ENCODE measurements at places on chromosomes 1 and 21.

DNA sequence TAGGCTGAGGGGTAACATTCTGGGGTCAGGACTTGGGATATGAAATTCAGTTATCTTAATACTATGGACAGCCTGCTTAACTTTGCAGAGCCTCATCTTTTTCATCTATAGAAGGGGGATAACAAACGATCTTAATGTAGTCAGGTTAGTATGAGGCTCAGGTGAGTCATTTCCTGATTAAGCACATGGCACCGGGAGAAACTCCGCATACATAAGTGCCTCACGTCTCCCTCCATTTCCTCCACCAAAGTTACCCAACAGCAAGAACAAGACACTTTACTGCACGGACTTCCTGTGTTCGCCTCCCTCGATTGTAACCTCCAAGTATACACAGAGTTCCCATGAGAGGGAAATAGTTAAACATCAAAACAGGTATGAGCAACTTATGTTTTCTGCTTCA, 112.7 kb upstream of the COA6 start:
- DNase-seq, result no peak

DNA sequence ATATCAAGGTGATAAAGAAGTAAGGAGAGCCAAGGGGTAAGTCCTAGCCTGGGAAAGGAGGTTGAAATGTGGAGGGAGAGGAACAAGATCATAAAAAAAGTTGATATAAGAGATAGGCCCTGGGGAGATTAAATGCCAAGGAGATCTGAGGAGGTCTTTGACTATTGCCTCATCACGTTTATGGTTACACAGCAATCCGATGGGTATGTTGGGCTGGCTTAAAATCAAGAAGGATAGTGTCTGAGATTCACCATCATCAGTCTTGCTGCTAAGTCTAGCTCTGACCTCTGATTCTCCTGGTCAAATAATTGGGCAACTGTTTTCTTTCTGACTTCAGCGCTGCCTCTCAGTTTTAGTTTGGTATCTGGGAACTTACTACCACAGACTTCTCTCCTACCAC, 416.3 kb downstream of the GPATCH2 start:
- no peak for DNase-seq

DNA sequence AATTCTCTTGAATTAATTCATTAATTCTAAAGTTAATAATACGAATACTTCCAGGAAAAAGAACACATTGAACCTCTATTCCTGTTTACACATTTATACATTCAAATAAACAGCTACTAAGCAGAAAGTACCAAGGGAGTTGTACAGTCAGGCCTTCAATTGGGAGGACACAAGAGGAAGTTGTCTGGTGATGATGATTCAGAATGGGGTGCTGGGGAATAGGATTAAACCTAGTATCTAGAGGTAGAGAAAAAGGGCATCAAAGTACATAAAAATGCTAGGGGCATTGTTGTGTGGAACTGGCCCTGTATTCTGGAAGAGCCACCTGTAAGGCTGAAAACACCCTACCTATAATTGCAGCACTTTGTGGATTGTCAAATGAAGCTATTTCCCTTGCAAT, 71.7 kb upstream of the MROH9 start:
- no peak for DNase-seq

- no peak for DNase-seq
Observed at GRCh38 chr1:38344716-38345115, 298.1 kb upstream of the POU3F1 start.

- no peak for DNase-seq
Observed at GRCh38 chr1:62926681-62927252, 142.8 kb downstream of the ATG4C start.

GRCh38 chr1:86641318-86641717, 63.1 kb upstream of the SH3GLB1 start:
- DNase-seq, result no peak

GRCh38 chr1:118504221-118504644, 319.2 kb upstream of the SPAG17 start:
- no peak for DNase-seq

DNA sequence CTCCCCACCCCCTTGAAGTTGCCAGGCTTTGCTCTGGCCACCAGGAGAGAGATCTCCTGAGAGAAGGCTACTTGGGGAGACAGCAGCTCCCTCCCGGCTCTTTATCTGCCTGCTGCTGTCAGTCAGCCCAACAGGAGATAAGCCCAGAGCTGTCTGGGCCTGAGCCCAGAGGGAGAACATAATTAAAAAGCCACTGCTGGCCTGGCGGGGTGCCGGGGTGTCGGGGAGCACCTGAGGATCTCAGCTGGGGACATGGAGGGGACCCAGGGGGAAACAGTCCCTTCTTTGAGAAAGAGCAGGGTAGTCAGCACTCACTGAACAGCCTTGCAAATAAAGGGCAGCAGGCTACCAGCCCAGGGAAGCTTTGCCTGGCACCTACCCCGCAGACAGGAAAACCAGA, 17.9 kb downstream of the VWA5B1 start:
- no peak for DNase-seq

DNA sequence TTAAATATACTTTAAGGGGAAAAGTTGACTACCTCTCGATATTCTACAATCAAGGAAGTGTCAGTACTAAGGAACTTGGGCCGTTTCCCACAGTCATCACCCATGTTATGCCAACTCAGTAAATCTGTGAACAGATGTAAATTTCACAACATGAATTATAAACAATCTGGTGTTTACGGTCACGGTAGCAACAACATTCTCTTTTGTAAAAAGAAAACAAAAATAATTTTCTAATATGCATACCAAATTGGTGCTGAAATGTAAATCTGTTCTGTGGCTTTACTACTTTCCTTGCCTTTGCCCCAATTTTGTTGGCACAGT, 1.2 kb downstream of the SH3GLB1 start:
- DNase-seq, result no peak

- no peak for DNase-seq
Observed at GRCh38 chr1:172265905-172266304, 154.6 kb upstream of the C1orf105 start.

- DNase-seq, result no peak
Observed at GRCh38 chr1:227893949-227894721, 53.6 kb downstream of the WNT9A start.

DNA sequence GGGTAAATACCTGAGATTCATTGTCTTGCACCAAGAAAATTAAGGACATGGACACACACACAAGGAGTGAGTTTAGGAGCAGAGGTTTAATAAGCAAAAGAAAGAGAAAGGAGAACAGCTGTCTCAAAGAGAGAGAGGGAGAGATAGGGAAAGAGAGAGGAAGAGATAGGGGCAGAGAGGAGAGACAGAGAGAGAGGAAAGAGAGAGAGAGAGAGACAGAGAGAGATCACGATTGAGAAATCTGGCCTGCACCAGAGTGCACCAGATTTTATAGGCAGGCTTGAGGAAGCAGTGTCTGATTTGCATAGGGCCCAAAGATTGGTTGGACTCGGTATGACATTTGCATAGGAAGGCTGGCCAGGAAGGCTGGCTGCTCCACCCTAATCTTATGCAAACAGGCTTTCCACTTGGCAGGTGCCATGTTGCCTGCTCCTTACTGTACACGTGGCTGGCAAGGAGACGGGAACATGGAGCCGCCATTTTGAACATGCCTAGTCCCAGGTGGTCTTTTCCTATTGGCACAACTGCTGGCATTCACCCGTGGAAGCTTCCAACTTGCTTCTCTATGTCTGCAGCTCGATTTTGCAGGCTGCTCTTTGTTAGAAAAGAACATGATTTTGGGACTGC, 419.9 kb downstream of the ZP4 start:
- peak; percentile 86 for DNase-seq

- no peak for DNase-seq
Observed at GRCh38 chr1:226366290-226366689, 41.6 kb downstream of the PARP1 start.

GRCh38 chr1:44566281-44567046, 107.8 kb downstream of the TMEM53 start:
- DNase-seq, result no peak

- DNase-seq, result peak; percentile 3
Observed at GRCh38 chr1:211118407-211119102, 15.4 kb downstream of the KCNH1 start.

DNA sequence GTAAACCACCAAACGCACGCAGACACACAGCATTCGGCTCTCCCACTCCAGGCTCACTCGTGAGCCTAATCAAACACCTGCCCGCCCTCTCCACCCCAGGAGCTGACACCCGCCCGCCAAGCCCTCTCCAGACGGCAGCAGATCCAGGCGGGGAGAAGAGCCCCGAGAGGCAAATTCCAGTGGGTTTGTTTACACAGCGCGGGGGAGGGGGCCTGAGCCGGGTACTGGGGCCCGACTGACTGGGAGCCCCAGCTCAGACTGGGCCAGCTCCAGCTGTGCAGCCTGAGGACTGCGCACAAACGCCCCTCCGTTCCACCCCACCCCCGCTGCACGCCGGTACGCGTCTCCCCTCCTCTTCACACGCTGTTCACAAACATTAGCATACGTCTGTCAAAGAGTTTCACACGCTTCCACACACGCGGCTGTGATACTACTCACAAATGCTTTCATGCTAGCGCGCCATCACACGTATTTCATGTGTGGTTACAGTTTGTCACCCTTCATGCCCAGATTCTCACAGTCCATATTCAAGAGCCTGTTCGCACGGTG, 1.0 kb upstream of the EFNA1 start:
- DNase-seq, result no peak

DNA sequence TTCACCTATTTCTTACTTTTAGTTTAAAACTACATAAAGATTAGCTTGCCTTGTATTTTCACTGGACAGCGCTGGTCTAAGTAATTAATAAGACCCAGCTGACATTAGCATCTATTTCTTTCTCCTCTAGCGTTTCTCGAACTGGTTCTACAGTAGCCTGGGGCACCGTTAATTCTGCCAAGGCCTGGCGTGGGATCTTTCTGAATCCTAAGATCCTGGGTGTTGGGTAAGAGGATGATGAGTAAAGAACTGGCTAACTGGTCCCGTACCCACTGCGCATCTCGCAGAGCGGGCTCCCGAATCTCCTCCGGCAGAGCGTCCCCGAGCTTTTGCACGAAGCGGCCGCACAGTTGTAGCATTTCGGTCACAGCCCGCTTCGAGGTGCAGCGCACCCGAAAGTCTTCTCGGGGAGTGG, 309 bp downstream of the NSL1 start:
- DNase-seq, result no peak

DNA sequence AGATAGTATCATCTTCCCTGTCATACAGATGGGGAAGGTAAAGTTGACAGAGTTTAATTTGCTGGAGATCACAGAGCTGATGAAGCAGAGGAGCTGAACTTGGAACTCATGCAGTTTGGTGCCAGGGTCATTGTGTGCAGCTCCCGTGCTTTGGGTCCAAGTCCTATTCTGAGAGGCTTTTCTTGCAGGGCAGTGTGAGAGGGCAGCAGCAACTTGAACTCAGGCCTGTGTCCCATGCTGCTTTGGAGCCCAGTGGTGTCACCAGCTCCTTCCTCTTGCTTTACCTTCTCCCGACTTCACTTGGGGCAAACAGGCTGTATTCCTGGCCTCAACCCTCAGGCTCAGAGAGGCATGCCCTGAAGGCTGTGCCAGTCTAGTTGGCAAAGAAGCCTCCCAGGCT, 24.7 kb downstream of the INAVA start:
- no peak for DNase-seq

DNA sequence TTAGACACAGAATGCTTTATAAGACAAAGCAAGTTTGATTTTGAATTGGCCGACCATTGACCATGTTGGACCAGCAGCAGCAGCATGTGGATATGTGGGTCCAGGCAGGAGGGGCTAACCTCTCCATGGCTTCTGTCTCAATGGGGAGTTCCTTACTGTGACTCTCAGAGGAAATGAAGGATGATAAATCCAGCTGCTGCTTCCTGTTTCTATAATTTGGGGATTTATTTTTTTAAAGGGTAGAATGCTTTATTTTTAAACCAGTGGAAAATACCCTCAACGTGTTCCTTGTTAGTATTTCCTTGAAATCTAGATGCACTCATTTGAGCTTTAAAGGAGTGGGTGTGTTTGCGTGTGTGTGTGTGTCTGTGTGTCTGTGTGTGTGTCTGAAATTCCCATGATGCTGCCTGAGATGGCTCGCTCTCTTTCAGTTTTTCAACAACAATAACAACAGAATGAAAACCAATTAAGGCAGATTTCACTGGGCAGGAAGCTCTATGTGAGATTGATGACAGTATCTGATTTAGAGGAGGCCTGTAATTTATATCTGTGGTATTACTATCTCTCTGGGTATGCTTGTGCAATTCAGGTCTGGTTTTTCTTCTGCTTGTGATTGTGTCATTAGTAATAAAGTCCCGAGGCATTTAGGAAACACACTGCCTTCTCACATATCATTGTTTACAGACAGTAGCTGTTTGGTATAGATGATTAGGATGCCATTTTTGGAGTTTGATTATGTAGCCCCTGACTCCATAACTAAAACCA, 86.1 kb upstream of the ZNF326 start:
- DNase-seq, result peak; percentile 59

DNA sequence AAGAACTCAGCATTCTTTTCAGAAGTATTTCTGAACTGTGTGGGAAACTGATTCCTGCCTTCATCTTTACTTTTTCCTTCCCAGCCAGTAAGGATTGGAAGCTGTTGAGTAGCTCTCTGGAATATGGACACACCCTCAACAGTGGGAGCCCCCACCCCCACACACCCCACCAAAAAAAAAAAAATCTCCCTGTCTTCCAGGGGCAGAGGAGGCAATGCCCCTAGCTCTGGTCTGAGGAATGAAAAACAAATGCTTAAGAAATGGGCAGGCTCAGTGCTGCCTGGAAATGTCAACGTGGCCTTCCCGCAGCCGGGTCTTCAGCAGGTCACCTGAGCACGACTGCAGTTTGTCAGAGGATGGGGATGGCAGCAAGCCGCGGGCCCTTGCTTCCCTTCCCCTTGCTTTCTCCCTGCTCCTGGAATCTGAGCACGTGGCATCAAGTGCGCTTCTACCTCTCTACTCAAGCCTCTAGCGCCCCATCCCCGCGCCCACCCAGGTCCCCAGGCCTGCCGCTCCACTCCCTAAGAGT, 479 bp downstream of the RGS16 start:
- no peak for DNase-seq

GRCh38 chr1:222275729-222276465, 272.0 kb downstream of the HHIPL2 start:
- no peak for DNase-seq

- DNase-seq, result peak; percentile 27
Observed at GRCh38 chr1:65068202-65069010, 79.6 kb upstream of the AK4 start.

DNA sequence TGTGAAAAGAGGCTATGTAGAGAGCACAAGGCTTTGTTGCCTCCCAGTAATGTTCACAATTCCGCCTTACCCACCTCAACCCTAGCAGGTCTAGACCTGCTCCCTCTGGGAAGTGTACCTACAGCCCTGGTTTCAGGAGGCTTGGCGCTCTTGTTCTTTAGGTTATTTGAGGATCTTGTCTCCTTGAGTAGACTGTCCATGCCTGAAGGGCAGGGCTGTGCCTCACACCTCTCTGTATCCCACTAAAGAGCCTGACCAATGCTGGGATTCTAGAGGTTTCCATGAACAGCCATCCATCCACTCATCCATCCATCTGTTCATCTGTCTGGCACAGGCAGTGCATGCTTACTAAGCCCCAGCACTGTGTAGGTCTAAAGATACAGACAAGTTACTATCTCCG, 1.0 kb downstream of the RAB7B start:
- DNase-seq, result no peak

GRCh38 chr1:92538413-92539061, 51.8 kb upstream of the GFI1 start:
- DNase-seq, result no peak

GRCh38 chr21:42010507-42011495, 641 bp upstream of the ZBTB21 start:
- DNase-seq, result peak; percentile 70

Data from Caki2 (cell line).